ENCODE measurements at places on chromosomes 2 and 18.

- DNase-seq = no peak
Measured at GRCh38 chr2:168397629-168398028, 58.4 kb upstream of the CERS6 start.

DNA sequence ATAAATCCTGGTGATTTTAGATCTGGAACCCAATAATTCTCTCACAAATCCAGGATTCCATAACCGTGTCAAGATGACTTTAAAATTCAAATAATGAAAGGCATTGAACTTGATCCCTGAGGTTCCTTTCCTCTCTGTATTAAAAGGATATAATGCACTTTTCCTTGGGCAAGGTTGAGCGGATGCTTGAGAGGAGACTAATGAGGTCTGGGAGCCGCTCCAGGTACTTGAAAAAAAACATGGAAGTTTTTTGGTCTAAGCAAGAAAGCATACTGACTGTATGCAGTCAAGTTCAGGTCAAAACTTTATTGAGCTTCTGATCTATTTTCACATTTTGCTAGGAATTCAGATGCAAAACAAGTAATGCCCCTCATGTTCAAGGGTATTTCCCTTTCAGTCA is 318.5 kb downstream of the RAD51AP2 start:
- DNase-seq = no peak

DNA sequence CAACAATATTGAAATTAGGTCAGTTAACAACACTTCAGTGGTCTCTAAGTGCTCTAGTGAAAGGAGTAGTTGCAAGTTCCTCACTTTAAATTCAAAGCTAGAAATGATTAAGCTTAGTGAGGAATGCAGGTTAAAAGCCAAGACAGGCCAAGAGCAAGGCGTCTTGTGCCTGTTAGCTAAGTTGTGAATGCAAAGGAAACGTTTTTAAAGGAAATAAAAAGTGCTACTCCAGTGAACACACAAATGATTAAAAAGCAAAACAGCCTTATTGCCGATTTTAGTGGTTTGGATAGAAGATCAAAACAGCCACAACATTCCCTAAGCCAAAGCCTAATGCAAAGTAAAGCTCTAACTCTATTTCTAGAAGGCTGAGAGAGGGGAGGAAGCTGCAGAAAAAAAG is 44.7 kb downstream of the ANTXR1 start:
- no peak for DNase-seq

GRCh38 chr2:226199555-226199954 is 600.1 kb downstream of the IRS1 start:
- DNase-seq = no peak

DNA sequence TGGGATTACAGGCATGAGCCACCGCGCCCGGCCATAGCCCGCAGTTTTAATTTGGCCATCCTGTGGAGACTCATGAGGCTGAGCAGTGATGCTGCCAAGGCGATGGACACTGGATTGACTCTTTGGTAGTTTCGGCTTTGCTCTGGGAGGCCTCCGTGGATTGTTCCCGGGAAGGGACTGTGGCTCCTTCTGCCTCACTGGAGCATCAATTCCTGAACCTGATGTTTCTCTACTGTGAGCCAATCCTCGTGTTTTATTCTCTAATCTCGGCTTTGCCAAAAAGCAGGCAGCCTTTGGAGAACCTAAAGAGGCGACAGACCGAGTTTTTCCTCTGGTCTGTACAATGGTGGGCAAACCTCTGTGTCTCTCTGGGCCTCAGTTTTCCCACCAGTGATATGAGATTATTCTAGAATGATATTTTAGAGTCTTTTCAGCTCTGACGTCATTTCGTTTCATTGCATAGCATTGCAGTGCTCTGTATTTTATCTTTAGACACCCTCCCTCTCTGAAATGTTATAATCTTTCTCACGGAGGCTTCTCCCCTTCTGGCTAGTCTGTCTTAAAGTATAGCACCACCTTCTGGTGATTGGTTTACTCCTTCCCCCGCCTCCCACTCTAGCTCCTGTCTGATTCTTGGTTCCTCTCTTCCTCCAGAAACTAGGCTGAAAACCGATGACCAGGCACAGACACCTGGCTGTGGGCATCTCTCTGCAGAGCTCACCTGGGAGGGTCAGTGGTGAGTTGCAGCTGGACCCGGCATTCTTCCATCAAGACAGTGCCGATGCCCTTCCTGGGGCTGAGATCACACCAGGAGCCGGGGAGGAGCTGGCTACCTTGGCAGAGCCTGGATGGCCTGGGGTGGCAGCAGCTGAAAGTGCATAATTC is 341.3 kb downstream of the MYCN start:
- peak; percentile 29 for DNase-seq

DNA sequence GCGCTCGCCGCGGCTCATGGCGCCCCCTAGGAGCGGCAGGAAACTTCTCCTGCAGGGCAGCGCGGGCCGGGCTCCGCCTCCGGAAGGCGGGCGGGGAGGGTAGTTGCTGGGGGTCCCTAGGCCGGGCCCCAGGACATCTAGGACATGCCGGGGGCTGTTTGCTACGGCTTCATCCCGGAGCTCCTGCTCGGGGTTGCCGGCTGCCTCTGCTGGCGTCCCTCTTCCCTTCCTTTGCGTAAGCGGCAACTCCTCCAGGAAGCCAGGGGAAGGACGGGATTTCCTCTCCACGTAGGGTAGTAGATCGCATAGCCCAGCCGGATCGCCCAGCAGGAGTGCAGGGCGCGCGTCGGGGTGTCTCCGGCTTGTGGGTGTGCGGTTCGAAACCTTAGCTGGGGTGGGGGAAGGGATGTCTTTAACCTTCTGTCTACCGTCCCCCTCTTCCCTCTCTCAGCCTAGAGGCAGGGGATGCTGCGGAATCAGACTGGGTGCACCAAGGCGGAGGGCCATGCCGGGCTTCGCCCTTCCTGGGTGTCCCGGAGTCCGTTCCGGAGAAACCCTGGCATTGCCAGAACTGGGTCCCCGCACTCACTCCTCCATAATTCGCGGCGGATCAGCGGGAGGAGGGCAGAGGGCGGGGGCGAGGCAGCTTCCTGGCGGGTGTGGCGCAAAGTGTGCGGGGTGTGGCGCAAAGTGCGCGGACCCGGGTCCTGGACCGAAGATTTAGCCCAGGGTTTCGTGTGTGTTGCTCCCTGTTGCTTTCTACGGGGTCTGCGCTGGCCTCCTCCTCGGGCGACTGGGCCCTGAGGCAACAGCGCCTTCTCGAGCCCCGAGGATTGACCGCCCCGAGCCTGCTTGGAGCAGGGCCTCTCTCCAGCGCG is 12.2 kb upstream of the SKOR2 start:
- DNase-seq = no peak

- no peak for DNase-seq
Measured at GRCh38 chr2:234139755-234140154, 89.3 kb downstream of the SPP2 start.

- no peak for DNase-seq
Measured at GRCh38 chr2:145631561-145631960, 1111.6 kb upstream of the ZEB2 start.

DNA sequence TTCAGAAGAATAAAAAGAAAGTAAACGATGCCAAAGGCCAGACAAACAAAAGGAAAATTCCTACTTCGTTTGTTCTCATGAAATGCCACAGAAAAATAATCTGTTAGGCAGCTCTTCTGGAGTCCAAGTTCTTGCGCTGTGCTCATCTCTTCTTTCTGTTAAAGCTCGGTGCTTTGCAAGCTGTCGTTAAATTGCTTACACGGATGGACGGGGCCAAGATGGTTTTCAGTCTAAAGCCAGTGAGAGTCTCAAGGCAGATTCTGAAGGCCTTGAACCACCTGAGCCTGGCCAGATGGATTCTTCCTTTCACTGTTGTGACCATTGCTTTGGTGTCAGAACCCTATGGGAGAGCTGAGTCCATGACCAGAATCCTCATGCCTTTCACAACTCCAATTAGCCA is 97.6 kb upstream of the RMDN2 start:
- no peak for DNase-seq

DNA sequence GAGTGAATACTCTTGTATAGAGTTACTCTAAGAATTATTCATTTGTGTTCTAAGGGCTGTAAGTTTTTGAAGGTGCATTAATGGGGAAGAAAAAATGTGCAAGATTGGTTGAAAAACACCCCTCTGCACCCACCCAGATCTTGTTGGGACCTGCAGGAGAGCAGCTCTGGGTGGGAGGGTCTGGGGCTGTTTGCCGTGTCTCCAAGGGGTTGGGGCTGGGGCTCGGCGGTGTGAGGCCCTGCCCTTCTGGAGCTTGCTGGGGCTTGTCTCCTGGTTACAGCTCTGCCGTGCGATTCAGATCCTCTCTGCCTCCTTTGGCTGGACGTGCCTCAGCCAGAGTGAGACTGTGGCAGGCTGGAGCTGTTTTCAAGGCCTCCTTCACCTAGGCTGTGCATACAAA is 26.1 kb downstream of the IGFBP2 start:
- DNase-seq = no peak

- DNase-seq = no peak
Measured at GRCh38 chr2:173150087-173150486, 74.4 kb downstream of the MAP3K20 start.

GRCh38 chr2:113167115-113167932 is 6.4 kb upstream of the PSD4 start:
- DNase-seq = peak; percentile 62

DNA sequence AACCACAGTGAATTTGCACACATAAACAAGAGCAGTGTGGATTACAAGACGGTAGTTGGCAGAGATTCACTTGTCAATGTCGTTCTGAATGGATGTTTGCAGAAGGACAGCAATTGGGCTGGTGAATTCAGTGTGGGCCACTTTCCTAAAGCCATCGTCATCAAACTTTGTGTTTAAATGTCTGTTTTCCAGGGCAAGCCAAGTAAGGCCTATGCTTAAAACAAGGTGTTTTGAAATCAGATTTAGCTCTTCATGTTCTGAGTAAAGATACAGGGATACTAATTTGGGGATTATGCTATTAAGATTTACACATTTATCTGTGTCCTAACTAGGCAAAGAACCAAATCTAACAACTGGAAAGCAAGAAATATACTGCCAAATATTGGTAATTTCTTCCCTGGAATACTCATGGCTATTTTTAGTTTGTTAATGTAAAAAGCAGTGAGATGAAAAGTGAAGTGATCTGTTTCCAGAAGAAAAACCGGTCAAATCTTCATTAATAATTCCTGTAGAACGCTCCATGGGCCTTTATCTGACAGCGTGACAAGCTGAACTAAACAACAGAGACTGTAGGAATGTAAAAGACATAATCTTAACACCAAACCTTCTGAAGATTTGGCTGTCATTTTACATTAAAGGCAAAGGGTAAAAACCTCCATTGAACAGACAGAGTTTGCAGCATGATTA is 175.7 kb downstream of the ICOS start:
- no peak for DNase-seq

- DNase-seq = no peak
Measured at GRCh38 chr2:28407131-28407975, 14.7 kb downstream of the FOSL2 start.

- DNase-seq = no peak
Measured at GRCh38 chr2:112814278-112814677, 22.3 kb downstream of the IL1B start.

GRCh38 chr2:61853086-61853846 is 594 bp downstream of the FAM161A start:
- no peak for DNase-seq

- no peak for DNase-seq
Measured at GRCh38 chr18:43161528-43161927, 46.0 kb upstream of the RIT2 start.

GRCh38 chr2:169343202-169343601 is 19.1 kb downstream of the LRP2 start:
- DNase-seq = no peak

DNA sequence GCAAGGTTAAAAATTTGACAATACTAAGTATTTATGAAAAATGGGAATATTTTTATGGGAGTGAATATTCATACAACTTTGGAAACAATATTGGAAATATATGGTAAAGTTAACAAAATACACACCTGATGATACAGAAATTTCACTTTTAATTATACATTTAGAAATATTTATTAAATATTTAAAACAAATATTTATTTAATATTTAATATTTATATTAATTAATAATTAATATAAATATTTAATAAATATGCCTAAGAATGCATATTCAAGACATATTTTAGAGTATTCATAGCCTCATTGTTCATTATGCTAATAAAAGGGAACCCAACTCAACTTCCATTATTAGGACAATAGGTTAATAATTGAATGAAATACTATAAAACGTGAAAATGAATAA is 7.0 kb upstream of the DYNAP start:
- DNase-seq = no peak

DNA sequence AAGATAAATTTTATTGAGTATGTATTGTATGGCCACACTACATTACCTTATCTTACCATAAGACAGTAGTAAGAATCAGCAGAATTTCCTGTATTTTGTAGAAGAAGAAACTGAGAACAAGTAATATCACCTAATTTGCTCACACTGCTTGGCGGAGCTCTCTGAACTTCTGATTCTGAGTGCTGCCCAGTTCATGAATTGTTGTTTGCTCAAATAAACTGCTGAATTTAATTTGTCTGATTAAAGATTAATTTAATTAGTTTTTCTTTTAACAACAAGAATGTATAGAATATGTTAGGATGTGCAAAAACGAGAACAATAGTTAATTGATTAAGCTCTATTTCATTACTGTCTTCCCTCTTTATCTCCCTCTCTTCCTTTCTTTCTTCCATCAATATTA is 100.1 kb upstream of the ERBB4 start:
- no peak for DNase-seq

GRCh38 chr2:145413261-145414030 is 893.5 kb upstream of the ZEB2 start:
- no peak for DNase-seq

All from mucosa of gallbladder (tissue), 1 donor.